ENCODE measurements at places on chromosomes 3 and 15.

DNA sequence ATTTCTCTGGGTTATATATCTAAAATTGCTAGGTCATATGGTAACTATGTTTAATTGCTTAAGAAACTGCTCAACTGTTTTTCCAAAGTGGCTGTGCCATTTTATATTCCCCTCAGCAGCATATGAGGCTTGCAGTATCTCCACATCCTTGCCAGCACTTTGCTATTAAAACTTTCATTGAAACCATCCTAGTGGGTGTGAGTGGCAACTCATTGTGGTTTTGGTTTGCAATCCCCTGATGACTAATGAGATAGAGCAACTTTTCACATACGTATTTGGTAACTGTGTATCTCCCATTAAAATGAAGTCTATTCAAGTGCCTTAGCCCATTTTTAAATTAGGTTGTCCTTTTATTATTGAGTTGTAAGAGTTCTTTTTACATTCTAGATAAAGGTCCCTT is 17.3 kb downstream of the KPNA1 start:
- peak; percentile 70 for DNase-seq

- no peak for DNase-seq
Measured at GRCh38 chr3:45412763-45413162, 24.4 kb downstream of the LARS2 start.

- no peak for DNase-seq
Measured at GRCh38 chr3:177322881-177323280, 125.6 kb upstream of the TBL1XR1 start.

DNA sequence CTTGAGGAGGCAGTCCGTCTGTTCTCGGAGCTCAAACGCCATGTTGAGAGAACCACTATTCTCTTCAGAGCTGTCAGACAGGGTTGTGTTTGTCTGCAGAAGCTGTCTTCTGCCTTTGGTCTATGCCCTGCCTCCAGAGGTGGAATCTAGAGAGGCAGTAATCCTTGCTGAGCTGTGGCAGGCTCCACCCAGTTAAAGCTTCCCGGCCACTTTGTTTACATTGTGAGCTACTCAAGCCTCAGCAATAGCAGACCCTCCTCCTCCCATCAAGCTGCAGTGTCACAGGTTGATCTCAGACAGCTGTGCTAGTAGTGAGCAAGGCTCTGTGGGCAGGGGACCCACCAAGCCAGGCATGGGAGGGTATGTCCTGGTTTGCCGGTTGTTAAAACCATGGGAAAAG is 8.9 kb downstream of the OR5AC2 start:
- no peak for DNase-seq

DNA sequence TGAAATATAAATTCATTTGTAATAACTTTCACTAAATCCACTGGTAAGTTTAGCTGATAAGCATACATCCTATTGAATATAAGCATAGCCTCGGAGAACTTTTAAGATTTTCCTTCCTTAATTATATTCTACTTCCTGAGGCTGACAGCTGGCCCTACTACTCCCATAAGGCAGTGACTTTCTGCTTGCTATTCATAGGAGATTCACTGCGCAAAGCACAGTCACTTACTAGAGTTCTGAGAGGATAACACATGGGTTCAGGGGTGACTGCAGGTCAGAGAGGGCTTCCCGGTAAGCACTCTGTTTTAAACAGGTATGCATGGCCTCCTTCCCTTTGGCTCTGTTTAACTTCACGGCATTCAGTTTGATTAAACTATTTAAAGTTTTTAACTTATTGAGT is 75.8 kb downstream of the FAIM start:
- DNase-seq: no peak

- DNase-seq: no peak
Measured at GRCh38 chr15:62877276-62877857, 165.2 kb upstream of the TPM1 start.

DNA sequence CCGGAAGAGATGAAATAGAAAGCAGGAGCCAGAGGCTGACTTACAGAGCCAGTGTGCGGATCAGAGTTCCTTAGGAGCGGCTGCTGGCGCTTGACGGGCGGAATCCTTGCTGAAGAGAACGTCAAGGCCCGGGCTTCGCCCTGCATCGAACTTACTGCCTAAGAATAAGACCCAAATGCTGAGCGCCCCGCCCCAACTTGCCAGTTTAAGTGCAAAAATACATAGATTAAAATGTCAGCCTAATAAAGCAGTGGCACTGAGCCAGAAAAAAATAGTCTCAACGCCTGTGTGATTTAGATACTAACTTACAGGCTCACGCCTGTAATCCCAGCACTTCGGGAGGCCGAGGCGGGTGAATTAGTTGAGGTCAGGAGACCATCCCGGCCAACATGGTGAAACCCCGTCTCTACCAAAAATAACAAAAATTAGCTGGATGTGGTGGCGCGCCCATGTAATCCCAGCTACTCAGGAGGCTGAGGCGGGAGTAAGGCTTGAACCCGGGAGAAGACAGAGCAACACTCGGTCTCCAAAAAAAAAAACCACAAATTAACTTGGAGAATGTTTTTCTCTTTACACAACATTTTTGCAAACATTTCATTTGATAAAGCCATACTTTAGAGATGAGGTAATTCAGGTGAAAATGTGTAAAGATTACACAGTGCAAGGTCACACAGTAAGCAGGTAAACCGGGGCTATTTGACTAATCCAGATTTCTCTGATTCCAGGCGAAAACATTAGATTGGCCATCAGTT is 1.2 kb upstream of the UBP1 start:
- no peak for DNase-seq

DNA sequence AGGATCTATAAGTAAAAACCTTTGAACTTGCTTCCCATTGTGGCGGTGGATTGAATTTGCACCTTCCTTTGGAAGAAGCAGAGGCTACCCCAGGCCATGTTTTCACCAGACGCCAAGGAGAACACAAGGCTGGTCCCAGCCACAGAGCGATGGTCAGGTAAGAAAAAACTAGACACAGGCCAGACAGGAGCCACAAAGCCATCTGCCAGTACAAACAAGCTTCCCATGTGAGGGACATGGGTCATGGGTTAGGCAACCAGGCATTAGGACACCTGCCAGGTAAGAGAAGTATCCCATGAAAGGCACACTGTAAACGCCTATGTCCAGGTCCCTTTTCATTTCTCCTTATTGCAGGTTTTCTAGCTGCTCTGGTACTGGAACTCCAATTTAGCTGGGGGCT is 190.2 kb downstream of the KLF13 start:
- no peak for DNase-seq

DNA sequence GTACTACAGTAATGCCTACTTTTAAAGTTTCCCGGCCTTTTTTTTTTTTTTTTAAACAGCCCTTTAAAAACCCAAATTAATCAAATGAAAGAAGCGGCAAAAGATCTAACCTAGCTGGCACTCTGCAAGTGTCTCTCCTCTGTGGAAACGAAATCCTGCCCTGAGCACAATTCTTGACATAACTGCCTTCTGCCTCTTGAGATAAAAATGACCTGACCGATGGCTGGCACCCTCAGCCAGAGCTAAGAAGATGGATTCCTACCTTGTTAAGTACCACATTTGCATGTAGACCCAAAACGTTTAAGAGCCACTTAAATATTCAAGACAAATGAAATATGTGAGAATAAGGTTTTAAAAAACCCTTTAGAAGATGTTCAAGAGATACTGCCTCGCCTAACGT is 16.6 kb upstream of the SLC12A8 start:
- DNase-seq: no peak

DNA sequence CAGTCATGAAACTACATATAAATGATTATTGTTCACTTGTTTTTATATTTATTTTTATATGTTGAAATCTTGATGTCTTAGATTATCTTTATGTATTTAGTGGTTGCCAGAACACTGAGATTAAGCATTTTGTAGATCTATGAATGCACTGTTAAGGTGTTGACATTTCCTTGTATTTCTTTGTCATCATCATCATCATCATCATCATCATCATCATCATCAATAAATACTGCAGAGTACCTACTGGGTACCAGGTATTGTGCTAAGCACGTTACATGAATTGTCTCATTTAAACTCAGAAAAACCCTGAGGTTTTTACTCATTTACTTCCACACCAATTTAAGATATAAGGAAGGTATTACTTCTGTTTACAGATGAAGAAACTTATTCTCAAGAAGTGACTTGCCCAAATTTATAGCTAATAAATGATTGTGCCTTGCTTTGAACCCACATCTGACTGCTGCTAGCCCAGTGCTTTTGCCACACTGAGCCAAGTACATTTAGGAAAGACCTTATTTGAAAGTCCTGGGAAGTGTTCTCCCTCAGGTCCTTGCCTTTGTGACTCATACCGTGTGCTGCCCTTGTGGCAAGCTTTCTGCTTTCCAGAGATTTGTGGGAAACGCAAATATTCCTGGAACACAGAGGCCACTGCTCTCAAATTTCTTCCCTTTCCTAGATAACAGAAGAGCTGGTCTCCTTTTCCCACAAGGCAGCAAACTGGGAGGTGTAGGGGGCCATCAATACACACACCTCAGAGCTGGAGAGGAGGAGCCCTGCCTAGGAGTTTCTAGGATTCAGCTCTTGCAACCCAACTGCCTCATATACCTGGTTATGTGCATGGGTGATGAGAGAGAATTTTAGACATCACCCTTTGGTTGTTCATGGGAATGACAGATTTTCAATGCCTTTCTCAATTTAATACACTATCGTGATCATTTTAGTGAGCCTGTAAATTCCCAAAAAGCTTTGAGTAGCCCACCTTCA is 115.4 kb upstream of the C15orf61 start:
- DNase-seq: no peak

GRCh38 chr3:120569222-120570057 is 26.7 kb upstream of the NDUFB4 start:
- no peak for DNase-seq

- DNase-seq: no peak
Measured at GRCh38 chr3:58683001-58683458, 16.5 kb upstream of the FAM3D start.

DNA sequence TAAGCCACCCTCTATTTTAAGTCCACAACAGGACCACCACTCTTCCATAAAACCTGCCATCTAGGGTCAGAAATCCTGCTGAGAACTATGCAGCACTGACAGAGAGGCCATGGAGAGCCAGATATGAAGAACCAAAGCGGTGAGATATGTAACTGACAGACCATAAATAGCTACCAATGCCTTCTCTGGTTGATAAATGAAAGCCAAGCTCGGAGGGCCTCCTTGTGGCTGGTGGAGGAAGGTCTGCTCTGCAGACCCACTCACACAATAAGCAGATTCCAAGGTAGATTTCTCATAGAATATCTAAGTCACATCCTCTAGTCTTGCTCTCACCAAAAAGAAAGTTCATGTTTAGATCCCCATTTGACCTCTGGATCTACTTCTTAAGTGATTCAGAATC is 38.9 kb downstream of the RYK start:
- DNase-seq: peak; percentile 62

GRCh38 chr3:188244395-188244861 is 90.5 kb downstream of the LPP start:
- no peak for DNase-seq

- no peak for DNase-seq
Measured at GRCh38 chr3:158768361-158768787, 33.5 kb upstream of the MFSD1 start.

DNA sequence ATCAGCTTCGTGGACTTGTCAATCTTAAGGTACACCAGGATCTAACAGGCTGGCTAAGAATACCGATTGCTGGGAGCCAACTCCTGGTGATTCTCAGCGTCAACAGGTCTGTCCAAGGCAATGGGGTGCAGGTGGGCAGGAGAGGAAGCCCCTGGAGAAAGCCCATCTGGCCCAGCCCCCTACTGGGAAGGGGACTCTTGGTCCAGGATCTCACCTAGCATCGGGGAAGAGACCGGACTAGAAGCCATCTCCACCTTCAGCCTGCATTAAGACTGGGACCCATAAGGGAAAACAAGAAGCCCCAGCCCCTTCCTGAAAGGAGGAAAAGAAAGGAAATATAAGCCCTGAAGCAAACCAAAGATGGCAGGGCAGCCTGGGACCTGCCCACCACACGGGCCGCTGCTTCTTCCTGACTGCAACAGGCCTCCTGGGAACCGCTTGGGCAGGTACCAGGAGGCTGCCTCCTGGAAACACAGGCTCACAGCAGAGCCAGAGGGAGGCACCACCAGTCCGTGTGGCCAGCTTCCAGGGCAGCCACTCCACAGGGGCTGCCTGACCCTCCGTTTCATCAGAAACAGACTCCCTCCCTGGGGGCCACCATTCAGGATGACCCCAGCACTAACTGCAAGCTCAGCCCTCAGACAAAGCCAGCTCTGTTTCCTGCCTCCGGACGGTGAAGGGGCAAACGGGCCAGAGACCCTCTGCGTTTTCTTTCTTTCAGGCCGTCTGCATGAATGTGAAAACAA is 100.2 kb downstream of the LRIG1 start:
- DNase-seq: no peak

DNA sequence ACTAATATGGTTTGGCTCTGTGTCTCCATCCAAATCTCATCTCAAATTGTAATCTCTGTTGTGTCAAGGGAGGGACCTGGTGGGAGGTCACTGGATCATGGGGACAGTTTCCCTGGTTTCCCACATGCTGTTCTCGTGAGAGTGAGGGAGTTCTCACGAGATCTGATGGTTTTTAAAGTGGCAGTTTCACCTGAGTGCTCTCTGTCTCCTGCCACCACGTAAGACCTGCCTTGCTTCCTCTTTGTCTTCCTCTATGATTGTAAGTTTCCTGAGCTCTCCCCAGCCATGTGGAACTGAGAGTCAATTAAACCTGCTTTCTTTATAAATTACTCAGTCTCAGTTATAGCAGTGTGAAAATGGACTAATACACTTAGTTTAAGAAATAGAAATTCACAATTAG is 228.9 kb downstream of the CD47 start:
- DNase-seq: peak; percentile 53

DNA sequence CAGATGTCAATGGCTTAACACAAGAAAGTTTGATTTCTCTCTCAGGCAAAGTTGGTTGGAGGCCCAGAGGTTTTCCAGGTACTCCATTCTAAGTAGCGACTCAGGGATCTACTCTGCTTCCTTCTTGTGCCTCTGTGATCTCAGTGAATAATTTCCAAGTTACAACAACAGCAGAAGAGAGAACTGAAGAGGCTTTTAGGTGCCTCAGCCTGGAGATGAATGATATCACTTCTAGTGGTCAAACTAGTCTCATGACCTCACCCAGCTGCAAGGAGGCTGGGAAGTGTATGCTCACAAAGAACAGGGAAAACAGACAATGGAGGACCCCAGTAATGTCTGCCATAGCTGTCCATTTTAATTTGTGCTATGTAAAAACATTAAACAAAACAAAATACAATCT is 4.6 kb upstream of the PRICKLE2 start:
- DNase-seq: no peak

DNA sequence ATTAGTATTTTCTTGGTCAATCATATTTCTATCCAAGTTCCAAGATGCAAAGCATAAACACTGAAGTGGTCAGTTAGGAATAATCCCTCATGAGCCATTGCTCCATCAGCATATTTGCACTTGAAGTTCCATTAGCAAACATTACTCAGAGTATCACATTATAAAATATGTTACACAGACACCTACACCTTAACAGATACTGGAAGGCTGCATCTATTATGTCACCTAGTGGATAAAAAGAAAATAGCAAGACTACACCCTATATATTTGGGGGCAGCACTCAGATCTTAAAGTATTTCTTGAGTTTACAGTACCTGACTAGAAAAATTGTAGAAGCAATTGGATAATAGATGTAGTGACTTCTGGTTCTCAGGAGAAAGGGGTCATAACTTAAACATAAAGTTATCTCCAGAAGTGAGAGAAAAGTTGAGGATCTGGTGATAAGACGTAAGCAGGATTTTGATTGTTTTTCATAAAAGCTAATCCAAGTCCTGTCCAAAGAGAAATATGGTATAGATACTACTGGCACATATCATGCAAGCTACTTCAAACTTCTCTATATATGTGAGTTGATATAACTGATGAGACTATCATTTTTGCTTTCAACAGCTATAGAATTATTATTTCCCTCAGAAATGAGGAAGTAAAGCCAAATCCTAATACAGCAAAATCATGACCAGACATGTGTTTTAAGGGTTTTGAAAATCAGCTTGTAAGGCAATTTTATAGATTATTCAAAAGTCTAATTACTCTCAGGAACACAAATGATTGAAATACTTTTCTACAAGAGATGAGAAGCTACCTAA is 422.2 kb downstream of the GBE1 start:
- peak; percentile 5 for DNase-seq
